ENCODE measurements at places on chromosomes 1 and 21.
A peak's percentile ranks its signal among the peaks of the same experiment; 100 is the strongest.

DNA sequence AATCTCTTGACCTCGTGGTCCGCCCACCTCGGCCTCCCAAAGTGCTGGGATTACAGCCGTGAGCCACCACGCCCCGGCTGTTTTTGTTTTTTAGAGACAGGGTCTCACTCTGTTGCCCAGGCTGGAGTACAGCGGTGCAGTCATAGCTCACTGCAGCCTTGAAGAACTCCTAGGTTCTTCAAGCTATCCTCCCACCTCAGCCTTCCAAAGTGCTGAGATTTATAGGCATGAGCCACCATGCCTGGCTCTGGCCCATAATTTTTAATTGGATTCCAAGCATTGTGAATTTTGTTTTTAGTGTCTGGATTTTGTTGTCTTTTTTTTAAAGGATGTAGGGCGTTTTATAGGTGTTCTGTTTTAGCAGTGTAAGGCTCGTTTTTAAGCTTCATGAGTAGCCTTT lies 28.6 kb upstream of the TXLNA start:
- peaks cover under 1% of the 10 kb centered on the region for H3K36me3 ChIP-seq
- H3K4me3 ChIP-seq: no peak overlapping the region
- H3K27ac ChIP-seq: peak overlapping the region; percentile 85
- no peak for DNase-seq
- H3K27me3 ChIP-seq: no peaks in the 10 kb centered on the region

DNA sequence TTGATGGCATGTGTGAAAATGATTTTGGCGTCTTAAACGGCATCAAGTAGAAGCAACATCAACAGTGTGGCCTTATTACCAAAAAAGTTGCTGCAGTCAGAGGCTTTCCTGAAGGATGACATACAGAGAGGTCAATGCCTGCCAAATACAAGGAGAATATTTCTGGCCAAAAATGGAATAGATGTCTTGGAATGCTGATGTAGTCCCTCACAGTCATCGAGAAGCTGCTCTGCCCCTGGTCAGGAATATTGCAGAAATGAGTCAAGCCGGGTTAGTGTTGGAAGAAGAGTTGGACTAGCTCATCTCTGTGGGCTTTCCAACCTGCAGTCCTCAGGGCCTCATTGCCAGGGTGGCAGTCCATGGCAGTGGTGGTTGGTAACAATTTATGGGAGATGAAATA lies 42.1 kb downstream of the NOS1AP start:
- H3K27me3 ChIP-seq: no peaks in the 10 kb centered on the region
- DNase-seq: no peak

DNA sequence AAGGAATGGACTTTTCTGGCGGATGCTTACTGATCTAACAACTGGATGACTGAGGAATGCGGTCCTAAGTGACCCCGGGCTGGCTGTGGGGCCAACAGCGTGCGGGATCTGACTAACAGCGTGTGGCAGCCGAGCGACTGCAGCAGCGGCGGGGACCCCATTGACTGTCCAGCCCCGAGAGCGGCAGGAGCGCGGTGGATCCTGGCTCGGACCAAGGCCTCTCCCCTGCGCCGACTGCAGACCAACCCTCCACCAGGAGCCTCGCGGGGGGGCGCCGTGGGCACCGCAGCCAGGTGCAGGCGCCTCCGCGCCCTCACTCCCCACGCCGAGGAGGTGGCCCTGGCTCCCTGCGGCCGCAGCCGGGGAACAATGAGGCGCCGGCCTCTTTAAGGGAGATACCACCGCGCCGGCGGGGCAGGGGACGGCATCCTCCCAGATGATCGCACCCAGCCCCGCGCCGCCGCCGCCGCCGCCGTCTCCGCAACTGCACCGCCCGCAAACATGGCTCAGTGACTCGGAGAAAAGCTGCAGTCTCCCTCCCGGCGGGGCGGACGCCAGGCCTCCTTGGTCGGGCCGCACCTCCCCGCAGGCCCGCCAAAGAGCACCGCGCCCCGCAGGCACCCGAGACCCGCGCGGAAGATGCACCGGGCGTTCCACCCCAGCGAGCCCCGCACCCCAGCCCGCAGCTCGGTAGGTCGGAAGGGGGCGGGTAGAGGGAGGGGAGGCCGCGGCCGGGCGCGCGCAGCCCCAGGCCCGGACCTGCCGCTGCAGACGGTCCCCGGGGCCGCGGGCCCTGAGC lies 694 bp upstream of the PDIK1L start:
- no peaks in the 10 kb centered on the region for H3K27me3 ChIP-seq
- H3K27ac ChIP-seq: peak overlapping the region; percentile 75
- H3K4me1 ChIP-seq: peaks cover 16% of the 10 kb centered on the region
- H3K4me3 ChIP-seq: peak overlapping the region; percentile 68
- peak; percentile 85 for DNase-seq

- peak; percentile 88 for DNase-seq
- H3K4me1 ChIP-seq: peaks cover 13% of the 10 kb centered on the region
- no peaks in the 10 kb centered on the region for H3K36me3 ChIP-seq
- H3K4me3 ChIP-seq: no peak overlapping the region
- no peaks in the 10 kb centered on the region for H3K27me3 ChIP-seq
- H3K27ac ChIP-seq: peak overlapping the region; percentile 65
Measured at GRCh38 chr1:61253059-61253735, 170.8 kb downstream of the NFIA start.

DNA sequence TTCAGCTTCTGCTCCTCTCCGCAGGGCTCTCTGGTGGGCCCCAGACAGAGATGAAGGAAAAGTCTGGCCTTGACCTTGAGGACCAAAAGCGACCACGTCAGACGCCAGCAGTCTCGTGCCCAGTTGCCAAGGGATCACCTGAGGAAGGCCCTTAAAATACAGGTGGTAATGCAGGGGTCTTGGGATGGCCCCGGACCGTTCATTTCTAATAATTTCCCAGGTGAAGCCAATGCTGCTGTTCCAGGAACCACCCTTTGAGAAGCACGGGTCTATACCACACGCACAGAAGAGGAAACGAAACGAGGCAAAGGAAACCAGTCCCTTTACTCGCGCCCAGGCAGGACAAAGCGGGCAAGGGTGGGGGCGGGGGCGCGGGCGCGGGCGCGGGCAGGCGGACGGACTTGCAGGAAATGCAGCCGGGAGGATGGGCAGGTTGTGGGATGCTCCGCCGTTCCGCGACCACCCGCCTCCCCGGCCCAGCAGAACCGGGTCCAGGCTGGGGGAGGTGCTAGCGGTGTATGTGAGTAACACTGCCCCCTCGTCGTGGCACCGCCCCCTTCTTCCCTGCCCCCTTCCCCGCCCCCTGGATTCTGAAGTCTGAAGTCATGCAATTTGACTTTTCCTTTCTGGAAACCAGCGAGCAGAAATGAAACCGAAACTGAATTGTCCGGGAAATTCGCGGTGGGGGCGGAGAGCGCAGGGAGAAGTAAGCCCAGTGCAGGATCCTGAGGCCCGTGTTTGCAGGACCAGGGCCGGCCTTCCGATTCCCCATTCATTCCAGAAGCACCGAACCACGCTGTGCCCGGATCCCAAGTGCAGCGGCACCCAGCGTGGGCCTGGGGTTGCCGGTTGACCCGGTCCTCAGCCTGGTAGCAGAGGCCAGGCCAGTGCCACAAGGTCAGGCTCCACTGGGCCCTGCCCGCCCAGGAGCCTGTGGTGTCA lies 5.8 kb upstream of the MX1 start:
- peaks cover 19% of the 10 kb centered on the region for H3K4me1 ChIP-seq
- DNase-seq: peak; percentile 98
- no peaks in the 10 kb centered on the region for H3K36me3 ChIP-seq
- H3K4me3 ChIP-seq: peak overlapping the region; percentile 59
- peak overlapping the region; percentile 87 for H3K27ac ChIP-seq

DNA sequence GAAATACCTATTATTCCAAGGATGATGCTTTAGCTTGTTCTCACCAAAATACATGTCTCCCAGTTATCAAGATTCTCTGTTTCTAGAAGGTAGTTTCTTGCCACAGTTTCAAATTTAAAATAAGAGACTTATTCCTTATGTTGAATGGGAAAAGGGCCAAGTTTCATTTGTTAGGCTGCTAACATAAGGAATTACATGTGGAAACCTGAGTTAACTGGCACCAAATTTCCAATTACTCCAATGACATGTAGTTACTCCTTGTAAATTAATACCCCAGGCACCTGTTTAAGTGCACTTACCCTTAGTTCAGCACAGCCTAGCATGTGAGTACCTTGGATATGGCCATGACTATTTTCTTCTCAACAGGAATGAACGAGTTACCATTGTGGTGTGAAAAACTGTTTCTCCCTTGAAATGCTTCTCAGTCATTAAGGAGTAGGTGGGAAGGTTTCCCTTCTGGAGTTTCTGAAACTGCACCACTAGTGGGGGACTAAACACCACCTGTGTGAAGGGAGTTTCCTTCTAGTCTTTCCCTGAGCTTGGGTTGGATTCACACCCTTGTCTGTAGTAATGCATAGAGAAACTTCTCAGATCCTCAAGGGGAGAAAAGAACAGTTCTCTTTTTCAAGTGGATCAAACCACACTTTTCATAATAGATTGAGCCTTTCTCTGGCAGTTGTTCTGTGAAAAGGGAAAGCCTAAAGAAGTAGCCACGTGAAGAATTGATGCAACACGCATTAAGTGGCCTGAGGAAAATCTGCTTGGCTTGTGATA lies 32.3 kb upstream of the LRRC8C start:
- peaks cover 5% of the 10 kb centered on the region for H3K4me1 ChIP-seq
- H3K4me3 ChIP-seq: no peak overlapping the region
- no peak overlapping the region for H3K27ac ChIP-seq
- no peaks in the 10 kb centered on the region for H3K36me3 ChIP-seq
- no peak for DNase-seq

GRCh38 chr1:62045574-62045973 lies 149.1 kb upstream of the L1TD1 start:
- no peak overlapping the region for H3K27ac ChIP-seq
- H3K4me1 ChIP-seq: peaks cover 4% of the 10 kb centered on the region
- no peaks in the 10 kb centered on the region for H3K36me3 ChIP-seq
- no peak overlapping the region for H3K4me3 ChIP-seq
- peak; percentile 41 for DNase-seq
- no peaks in the 10 kb centered on the region for H3K27me3 ChIP-seq

DNA sequence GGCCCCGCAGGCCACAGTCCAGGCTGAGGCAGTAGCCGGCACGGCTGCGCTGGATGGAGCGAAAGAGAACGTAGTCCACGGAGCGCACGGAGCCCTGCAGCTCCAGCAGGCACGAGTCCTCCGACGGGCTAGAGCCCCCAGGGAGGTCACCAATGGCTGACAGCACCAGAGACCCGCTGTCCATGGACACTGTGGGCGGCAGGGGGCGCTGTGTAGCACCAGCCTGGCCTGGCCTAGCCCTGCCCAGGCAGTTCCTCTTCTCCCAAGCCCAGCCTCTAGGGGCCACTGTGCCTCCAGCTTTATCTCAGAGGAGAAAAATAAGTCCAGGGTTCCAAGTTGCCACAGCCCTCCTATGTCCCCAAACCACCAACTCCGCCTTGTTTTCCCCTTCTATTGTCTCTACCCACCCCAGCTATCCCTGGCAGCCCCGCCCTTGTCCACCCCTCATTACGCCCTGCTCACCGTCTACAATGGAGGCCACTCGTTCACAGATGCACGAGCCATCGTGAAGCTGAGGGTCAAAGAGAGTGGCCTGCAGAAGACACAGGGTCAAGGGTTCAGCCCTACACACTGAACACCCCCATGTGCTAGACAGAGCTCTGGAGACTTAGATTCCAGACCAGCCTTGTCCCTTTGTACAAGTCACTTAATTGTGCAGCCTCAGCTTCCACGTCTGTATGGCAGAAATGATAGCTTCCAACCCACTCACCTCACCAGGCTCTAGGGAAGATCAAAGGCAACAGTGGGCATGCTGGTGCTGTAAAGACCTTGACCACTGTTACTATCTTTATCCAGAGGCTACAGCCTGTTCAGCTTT lies 4.4 kb downstream of the ENTREP3 start:
- H3K27ac ChIP-seq: peak overlapping the region; percentile 42
- no peaks in the 10 kb centered on the region for H3K27me3 ChIP-seq
- peak overlapping the region; percentile 49 for H3K4me3 ChIP-seq
- peaks cover 36% of the 10 kb centered on the region for H3K36me3 ChIP-seq
- H3K4me1 ChIP-seq: peaks cover 40% of the 10 kb centered on the region

GRCh38 chr1:232287676-232288569 lies 342.0 kb downstream of the SIPA1L2 start:
- DNase-seq: peak; percentile 67
- H3K27me3 ChIP-seq: no peaks in the 10 kb centered on the region
- H3K27ac ChIP-seq: no peak overlapping the region
- H3K36me3 ChIP-seq: no peaks in the 10 kb centered on the region
- H3K4me1 ChIP-seq: peaks cover 9% of the 10 kb centered on the region
- no peak overlapping the region for H3K4me3 ChIP-seq

GRCh38 chr21:46171996-46172862 lies 12.0 kb downstream of the SPATC1L start:
- no peak overlapping the region for H3K27ac ChIP-seq
- H3K4me3 ChIP-seq: no peak overlapping the region
- H3K4me1 ChIP-seq: no peaks in the 10 kb centered on the region
- H3K36me3 ChIP-seq: peaks cover 2% of the 10 kb centered on the region
- H3K27me3 ChIP-seq: no peaks in the 10 kb centered on the region

GRCh38 chr1:94230920-94231319 lies 6.5 kb downstream of the ARHGAP29 start:
- peaks cover 2% of the 10 kb centered on the region for H3K4me1 ChIP-seq
- no peak overlapping the region for H3K27ac ChIP-seq
- no peaks in the 10 kb centered on the region for H3K27me3 ChIP-seq
- no peak for DNase-seq

DNA sequence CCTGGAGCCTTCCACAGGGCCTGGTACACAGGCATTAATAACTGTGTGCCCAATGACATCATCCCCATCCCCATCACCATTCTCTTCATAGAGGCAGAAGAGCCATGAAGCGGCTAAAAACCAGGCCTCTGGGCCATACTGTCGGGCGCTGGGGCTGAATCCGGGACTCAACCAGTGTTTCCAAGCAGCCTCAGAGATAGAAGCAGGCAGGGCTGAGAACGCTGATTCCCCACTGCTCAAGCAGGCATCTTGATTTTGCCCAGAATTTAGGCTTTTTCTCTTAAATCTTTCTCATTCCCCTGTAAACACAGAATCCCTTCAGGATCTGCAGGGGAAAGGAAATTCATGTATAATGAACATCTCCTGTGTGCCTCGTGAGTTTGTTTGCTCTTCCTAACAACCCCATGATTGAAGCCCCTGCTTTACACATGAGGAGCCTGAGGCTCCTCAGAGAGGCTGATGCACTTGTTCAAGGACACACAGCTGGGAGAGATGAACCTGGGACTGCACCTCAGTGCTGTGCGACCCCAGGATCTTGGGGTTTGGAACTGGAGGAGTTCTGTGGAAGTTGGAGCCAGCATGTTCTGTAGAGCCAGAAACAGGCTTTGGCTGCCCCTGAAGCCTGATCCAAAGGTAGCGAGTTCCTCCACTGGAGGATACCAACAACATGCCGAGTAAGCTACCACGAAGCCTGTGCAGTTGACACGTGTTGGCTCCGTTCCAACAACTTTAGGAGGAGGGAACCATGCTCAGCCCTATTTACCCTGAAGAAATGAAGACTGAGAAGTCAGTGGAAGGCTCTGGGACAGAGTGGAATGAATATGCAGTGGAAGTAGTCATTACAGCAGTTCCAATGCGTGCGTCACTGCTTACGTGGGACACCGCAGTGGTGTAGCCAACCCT lies 55.5 kb downstream of the EDN2 start:
- peaks cover 2% of the 10 kb centered on the region for H3K27me3 ChIP-seq
- H3K36me3 ChIP-seq: no peaks in the 10 kb centered on the region
- DNase-seq: no peak
- no peak overlapping the region for H3K4me3 ChIP-seq

- peak; percentile 41 for DNase-seq
- H3K27me3 ChIP-seq: no peaks in the 10 kb centered on the region
- H3K4me1 ChIP-seq: no peaks in the 10 kb centered on the region
- peaks cover 38% of the 10 kb centered on the region for H3K36me3 ChIP-seq
Measured at GRCh38 chr1:220189750-220190347, 82.4 kb downstream of the RAB3GAP2 start.

- H3K4me1 ChIP-seq: peaks cover 9% of the 10 kb centered on the region
- H3K27me3 ChIP-seq: peaks cover 38% of the 10 kb centered on the region
- no peaks in the 10 kb centered on the region for H3K36me3 ChIP-seq
Measured at GRCh38 chr21:32962268-32962667, 63.5 kb upstream of the OLIG2 start.

Data from muscle of leg (tissue), 16 donors.